ENCODE measurements at places on chromosomes 7 and 10.

DNA sequence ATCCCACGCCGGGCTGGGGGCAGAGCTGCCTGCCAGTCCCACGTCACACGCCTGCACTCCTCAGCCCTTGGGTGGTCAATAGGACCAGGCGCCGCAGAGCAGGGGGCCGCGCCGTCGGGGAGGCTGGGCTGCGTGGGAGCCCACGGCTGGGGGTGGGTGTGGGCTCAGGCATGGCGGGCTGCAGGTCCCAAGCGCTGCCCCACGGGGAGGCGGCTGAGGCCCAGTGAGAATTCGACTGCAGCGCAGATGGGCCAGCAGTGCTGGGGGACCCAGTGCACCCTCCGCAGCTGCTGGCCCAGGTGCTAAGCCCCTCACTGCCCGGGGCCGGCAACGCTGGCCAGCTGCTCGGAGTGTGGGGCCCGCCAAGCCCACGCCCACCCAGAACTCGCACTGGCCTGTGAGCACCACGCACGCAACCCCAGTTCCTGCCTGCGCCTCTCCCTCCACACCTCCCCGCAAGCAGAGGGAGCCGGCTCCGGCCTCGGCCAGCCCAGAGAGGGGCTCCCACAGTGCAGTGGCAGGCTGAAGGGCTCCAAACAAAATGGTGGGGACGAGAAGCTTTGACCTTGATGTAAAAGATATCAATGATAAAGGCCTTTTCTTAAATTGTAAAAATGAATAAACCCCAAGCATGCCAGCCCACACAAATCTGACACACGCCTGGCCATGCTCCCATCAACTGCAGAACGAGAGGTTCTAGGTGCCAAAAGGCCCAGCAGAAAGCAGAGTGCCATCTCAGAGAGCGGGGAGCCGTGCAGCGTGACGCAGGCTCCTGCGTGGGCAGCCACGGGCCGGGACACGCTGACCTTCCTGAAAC lies 255.5 kb downstream of the MAD1L1 start:
- DNase-seq: no peak

DNA sequence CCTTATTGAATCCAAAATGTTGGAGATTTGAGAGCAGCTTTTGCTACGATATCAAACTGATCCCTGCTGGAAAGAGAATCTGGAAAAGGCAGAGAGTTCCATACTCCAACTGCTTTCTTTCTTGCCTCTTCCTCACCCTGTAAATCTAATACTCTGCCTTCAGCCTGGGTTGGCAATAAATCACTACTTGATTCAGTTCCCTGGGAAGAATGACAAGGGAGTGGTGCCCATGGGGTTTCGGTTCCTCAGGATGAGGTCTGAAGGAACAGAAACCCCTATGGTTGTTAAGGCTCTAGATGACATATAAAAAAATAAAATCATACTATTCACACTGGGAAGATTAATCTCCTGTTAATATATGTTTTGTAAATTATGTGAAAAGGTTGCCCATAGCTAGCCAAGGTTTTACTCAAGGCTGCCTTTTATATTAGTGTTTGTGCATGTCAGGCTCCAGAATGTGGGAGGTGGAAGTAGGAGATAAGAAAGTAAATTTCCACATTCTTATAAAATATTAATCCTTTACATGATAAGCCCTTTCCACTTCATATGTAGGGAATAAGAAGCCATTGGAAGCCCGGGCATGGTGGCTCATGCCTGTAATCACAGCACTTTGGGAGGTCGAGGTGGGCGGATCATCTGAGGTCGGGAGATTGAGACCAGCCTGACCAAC lies 106.2 kb upstream of the CACNA2D1 start:
- DNase-seq: peak; percentile 12

DNA sequence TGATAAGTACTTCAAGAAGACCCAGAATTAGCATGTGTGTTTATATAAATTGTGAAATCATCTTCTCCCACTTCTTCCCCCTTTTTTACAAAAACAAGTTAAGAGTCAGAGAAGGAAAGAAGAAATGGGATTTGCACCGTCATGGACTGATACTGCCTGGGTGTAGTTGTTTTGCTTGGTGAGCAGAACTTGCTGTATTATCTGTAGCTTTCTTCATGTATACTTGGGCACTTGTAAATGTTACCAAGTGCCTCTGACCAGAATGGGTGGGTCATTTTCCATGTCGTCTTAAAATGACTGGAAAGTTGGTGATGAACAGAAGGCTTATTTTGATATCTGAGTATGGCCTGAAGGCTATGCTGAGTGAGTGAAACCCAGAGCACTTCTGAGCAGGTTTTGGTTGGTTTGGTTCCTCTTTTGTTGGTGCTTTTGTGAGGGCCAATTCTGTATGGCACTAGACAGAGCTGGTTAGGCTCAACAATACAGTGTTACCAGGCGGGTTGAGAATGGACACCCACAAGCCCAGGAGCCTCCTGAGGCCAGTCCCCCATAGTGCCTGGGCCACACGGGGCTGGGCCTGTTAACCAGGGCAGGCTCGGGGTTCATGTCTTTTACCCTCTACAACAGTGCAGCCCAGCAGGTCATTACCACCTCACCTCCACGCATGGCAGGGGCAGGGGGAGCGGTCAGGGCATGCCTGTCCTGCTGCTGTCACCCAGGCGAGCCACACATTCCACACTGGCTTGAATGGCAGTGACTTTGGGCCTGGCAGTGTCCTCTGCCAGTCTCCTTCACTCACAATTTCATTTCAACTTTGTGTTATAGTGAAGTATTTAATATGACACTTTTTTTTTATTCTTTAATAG lies 115.1 kb downstream of the CCNY start:
- DNase-seq: peak; percentile 68

- DNase-seq: no peak
These were observed 573.9 kb downstream of the TCERG1L start for GRCh38 chr10:130737621-130738020.

- no peak for DNase-seq
These were observed 320.4 kb downstream of the RNLS start for GRCh38 chr10:88262591-88263234.

Data from fibroblast of the aortic adventitia (primary cell).